Neural progenitor cell (in vitro differentiated cells): ENCODE measurements at places on chromosomes 2 and 18. TPM values are rescaled to one million over a fixed set of nuclear protein-coding genes. Genes with fewer than 3 reads are reported as not detected.

GRCh38 chr2:27086724-27087593, at the start of gene KHK:
Gene KHK (plus strand): TSS chr2:27086772. CDS start chr2:27087260, 488 bp downstream.
- DNase-seq, result peak; percentile 72

DNA sequence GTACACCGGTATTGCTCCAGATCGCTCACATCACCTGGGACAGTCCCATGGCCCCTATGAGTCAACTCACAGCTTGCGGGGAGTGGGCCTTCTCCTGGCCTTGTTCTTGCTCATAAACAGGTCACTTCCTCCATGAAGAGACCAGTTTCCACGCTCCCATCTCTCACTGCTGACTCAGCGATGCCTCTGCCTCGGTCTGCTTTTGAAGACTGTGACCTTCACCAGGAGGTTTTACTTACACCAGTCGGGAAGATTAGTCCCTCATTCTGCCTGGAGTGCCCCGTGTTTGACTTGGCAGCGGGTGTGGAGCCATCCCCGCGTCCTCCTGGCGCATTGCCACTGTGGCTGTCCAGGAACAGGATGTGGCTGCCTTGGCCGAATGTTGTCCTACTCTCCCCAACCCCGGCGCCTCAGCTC, 159.8 kb downstream of the RHBDD1 start:
- DNase-seq, result no peak

GRCh38 chr2:127313406-127313805, 19.5 kb upstream of the ERCC3 start:
- no peak for DNase-seq

GRCh38 chr2:134933732-134934131, 15.1 kb downstream of the CCNT2 start:
- no peak for DNase-seq

The CCDC195 gene
- total RNA-seq, result not detected in 2 replicates

The TCF23 gene
- 0.03 TPM in 1 of 2 replicates, not detected in the other for total RNA-seq
